SW 1271 (cell line): ENCODE measurements at places on chromosomes 16 and 17.

DNA sequence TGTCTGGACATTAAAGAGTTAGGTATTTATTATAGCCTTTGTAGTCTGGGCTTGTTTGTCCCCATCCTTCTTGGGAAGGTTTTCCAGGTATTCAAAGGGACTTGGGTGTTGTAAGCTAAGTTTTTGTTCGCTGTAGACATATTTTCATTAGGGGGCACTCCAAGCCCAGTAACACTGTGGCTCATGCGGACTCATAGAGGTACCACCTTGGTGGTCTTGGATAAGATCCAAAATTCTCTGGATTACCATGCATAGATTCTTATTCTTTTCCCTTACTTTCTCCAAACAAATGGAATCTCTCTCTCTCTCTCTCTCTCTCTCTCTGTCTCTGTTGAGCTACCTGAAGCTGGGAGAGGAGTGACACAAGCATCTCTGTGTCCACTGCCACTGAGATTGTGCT, 48.9 kb downstream of the ERCC4 start:
- no peak for DNase-seq

GRCh38 chr17:57708410-57708809, 36.7 kb downstream of the CCDC182 start:
- no peak for DNase-seq

- no peak for DNase-seq
Observed at GRCh38 chr17:14098246-14098645, 28.9 kb downstream of the COX10 start.

- DNase-seq, result no peak
Observed at GRCh38 chr17:71117466-71117865, 948.1 kb downstream of the KCNJ2 start.

- DNase-seq, result no peak
Observed at GRCh38 chr17:58324056-58324408, 4.6 kb downstream of the TSPOAP1 start.

DNA sequence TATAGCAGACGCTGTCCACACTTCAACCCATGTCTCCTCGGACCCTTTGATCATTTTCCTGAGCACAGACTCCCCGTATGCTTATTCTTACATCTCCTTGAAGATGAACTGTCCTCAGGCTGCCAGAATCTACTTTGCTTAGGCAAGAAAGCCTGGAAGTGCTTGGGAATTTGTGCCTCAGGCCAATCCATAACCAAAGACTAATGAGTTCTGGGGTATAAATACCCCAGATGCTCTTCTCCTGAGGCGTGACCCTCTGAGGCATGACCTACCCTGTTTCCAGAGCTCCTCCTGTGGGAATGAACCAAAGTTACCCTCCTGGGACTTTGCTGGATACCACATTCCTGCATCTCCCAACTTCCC, 10.1 kb upstream of the TEKT3 start:
- no peak for DNase-seq

GRCh38 chr17:39769974-39770587, 32.3 kb downstream of the GRB7 start:
- DNase-seq, result peak; percentile 22

GRCh38 chr16:12311309-12311708, 334.8 kb downstream of the SNX29 start:
- DNase-seq, result no peak

DNA sequence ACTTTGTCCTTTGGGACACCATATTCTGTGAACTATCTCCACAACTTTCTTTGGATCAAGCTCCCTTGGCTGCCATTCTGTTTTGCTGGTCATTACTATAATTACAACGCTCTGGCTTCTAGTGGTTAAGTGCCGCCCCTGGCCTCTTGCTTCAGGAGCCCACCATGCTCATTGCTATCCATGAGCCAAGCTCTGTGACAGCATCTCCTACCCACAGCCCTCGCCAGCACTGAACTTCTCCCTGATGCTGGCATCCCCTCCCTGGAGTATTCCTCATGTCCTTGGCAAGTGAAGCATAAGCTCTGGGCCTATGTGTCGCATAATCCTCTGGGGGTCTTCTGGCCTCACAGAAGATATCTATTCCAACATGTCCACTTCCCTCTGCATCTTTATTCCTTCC, 60.6 kb upstream of the DHX40 start:
- no peak for DNase-seq

- DNase-seq, result no peak
Observed at GRCh38 chr17:44384823-44385286, 4.6 kb downstream of the ITGA2B start.

- DNase-seq, result no peak
Observed at GRCh38 chr17:63961355-63962212, 11.1 kb downstream of the SCN4A start.

DNA sequence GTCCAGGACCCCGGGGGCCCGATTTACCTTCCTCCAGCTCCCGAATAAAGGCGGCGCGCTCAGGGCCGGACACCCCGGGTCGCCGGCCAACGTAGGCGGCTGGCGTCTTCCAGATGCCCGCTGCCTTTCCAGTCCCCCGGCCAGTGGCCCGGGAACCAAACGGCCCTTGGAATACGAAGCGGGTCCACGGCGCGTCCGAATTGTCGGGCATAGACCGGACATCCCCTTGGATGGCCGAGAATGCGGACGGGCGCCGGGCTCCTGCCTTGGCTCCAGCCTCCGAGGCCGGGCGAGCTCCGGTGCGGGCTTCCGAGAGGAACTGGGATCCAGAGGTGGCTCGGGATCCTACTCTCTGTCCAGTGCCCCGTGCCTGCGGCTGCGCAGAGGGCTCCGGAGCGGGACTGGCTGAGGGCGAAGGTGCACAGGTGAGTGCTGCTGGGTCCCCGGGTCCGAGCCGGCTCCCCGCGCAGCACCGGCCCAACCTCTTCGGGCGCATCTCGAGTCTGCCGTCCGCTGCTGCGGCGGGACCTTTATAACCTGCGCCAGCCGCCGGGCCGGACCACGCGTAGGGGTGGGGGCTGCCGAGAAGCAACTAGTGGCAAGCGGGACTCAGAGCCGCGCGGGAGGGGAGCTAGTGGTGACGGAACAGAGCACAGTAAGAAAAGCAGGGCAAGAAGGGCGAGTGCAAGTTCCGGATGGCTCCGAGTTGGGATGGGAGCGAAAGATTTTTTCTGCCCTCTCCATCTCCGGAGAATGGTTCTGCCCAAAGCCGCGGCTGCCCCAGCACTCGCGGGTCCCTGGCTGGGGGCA, at the start of gene HAP1:
HAP1 (minus strand) TSS at position 505 of the 810 bp plus-strand sequence; CDS start at position 496, 9 bp downstream.
- DNase-seq, result peak; percentile 25

GRCh38 chr16:86224126-86224525, 286.2 kb upstream of the FOXF1 start:
- DNase-seq, result no peak

DNA sequence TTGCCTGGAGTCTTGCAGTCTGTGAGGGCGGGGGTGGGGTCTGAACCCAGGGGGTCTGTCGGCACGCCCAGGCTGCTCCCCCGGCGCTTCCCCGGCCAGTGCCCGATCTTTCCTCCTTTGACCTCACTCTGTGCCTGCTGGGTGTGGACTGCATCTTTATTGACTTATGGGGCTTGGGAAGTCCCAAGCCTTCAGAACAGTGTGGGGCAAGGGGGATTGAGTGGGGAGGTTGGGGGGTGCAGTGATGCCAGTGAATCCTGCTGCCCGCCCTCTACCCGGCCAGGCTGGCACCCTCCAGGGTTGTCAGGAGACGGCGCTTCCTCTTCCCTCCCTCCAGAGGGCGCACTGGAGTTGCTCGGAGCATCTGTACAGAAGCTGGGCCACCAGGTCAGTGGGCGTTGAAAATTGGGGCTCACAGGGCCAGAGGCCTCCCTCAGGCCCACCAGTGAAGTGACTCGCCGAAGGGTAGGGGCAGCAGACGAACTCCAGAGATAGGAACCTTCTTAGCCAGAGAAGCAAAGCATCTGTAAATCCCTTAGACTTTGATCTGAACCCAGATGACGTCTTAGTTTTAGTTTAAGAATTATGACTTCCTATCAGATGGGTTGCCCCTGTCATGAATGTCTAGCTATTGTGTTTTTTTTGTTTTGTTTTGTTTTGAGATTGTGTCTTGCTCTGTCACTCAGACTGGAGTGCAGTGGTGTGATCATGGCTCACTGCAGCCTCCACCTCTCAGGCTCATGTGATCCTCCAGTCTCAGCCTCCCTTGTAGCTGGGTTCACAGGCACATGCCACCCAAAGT, 184.8 kb upstream of the CIBAR2 start:
- no peak for DNase-seq

GRCh38 chr16:74029115-74029792, 267.4 kb upstream of the PSMD7 start:
- DNase-seq, result no peak

DNA sequence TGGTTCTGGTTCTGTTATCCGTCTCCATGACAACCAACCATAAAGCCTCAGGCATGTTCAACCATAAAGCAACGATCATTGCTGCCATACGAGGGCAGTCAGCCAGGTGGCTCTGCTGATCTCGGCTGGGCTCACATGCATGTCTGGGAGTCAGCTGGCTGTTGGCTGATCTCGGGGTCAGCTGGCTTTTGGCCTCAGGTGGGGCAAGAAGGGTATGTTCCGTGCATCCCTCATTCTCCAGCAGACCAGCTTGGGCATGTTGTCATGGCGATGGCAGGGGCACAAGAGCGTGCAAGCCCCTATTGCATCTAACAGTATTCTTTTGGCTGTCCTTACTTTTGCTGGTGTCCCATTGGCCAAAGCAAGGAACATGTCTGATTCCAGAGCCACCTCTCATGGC, 86.2 kb downstream of the ABCC6 start:
- no peak for DNase-seq

- DNase-seq, result no peak
Observed at GRCh38 chr17:29263916-29264315, 17.3 kb downstream of the CRYBA1 start.

- DNase-seq, result peak; percentile 43
Observed at GRCh38 chr16:85173146-85173980, 61.1 kb upstream of the CIBAR2 start.

- DNase-seq, result no peak
Observed at GRCh38 chr16:66052745-66053144, 313.7 kb upstream of the CDH5 start.

DNA sequence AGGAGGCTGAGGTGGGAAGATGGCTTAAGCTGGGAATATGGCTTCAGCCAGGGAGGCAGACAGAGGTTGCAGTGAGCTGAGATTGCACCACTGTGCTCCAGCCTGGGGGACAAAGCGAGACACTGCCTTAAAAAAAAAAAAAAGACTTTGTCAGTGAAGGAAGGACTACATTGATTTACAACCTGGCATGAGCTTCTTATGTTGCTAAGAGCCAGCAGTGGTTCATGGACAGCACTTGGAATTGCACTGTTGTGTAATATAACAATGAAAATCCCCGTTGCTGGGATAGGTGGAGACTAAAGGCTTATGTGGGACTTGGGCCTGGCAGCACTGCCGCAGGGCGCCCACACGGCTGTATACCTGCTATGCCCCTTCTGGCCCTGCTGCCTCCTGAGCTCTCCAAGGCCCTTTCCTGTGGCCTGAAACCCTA, 14.1 kb upstream of the SLC16A5 start:
- no peak for DNase-seq

GRCh38 chr17:74963656-74964055, 8.9 kb downstream of the HID1 start:
- DNase-seq, result no peak

GRCh38 chr16:58744497-58744896, 10.4 kb upstream of the GOT2 start:
- no peak for DNase-seq

DNA sequence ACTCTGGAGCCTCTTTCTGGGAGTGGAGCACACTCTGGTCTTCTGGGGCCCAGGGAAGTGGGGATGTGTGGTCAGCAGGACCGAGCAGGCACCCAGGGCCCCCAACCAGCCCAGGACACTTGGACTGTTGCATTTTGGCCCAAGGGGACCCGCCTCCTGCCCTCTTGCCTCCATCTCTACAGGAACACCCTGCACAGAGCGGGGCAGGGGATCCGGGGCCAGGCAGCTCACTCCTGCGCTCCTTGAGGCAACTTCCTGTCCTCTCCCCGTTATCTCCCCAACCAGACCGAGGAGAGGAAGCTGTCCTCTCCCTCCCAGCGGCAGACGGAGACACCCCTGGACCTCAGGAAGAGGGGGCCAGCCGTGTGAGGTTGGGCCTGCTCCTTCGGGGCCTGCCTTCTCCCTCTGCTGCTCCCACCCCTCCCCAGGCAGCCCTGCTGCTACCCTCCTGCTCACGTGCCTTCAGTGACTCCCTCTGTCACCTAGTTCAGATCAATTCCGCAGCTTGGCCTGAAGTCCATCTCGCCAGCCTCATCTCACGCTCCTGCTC, 10.0 kb upstream of the ATP2A3 start:
- DNase-seq, result no peak

DNA sequence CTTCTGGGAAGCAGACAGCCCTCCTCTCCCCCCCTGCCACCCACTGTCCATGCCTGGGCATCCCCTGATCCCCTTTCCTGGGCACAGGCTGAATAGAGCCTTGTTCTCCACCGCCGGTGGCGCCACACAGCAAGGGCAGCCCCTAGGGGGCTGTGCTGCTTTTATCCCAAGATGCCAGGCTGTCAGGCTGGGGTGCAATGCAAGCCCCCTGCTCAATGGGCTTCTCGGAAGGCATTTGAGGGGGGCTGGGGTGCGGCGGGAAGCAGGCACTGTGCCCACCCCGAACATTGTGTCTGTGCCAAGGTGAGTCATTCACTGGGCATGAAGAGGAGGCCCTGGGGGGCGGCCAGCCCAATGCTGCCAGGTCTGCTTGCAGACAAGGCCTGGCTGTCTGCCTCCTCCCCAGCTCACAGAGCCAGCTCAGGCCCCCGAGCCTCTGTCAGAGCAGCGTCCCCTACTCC, 1.5 kb upstream of the GFAP start:
- no peak for DNase-seq

DNA sequence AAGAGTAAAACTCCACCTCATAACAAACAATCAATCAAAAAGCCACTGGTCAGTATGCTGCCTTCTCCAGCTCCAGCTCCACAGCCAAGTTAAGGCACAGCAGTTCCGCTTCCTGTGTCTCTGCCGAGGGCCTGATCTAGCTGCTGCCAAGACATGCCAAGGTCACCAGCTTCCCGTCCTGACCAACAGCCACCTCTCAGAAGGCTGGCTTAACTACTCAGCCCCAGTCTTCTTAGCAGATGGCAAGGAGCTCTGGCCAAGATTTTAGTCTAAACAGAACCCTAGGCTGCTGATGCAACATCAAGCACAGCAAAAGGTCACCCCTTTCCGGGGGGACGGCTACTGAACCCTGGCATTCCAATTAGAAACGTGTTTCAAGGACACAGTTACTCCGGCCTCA, 17.7 kb upstream of the MNT start:
- DNase-seq, result no peak

- no peak for DNase-seq
Observed at GRCh38 chr16:35734728-35735402, 2275.5 kb downstream of the TP53TG3F start.

GRCh38 chr16:52073024-52073423, 473.9 kb downstream of the TOX3 start:
- DNase-seq, result no peak

- no peak for DNase-seq
Observed at GRCh38 chr17:81833921-81834830, 674 bp downstream of the PPP1R27 start.

GRCh38 chr17:51255673-51256072, 4.2 kb downstream of the MBTD1 start:
- DNase-seq, result no peak

DNA sequence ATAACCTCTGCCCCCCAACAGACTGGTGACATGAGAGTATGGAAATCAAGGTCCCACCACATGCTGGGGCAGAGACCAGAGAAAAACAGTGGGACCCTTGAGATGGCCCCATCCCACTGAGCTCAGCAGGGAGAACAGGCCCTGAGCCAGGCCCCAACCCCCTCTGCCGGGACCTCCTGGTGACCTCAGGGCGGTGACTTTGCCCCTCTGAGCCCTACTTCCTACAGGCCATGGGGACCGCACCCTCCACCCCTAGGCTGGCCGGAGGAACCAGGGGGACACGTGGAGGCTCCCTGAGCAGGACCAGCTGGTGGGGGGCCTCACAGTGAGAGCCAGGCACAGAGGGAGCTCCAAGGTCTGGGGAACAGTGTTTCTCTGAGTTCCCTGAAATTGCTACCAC, 13.8 kb upstream of the SRRM2 start:
- no peak for DNase-seq
